ENCODE measurements at places on chromosomes 5 and 9. TPM values are rescaled to one million over a fixed set of nuclear protein-coding genes. Genes with fewer than 3 reads are reported as not detected.

The DENND4C gene
- polyA plus RNA-seq = 46.8 TPM

The MSMP gene
- not detected for polyA plus RNA-seq

The CCDC180 gene
- polyA plus RNA-seq = 9.8 TPM

The ELOVL7 gene
- polyA plus RNA-seq = 19.6 TPM

The STPG3 gene
- polyA plus RNA-seq = 1.6 TPM

The PIP5K1B gene
- 7.7 TPM for polyA plus RNA-seq
